ENCODE measurements at places on chromosomes 5 and 9.

DNA sequence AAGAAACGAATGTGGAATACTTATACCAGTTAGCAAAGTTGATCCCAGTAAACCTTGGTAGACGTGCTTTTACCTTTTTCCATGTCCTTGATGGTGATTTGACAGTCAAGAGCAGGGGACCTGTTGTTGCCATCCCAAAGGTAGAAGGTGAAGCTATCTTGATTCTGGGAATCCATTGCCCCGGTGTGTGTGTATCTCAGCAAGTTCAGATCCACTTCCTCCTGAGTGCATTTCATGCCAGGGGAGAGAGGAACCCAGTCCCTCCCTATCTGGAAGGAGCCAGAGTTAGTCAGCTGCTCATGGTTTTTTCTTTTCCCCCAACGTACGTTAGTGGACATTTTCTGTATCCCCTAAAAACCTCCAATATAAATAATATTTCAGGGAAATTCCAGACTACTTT, 66.3 kb upstream of the CER1 start:
- no peak for DNase-seq

GRCh38 chr5:30607301-30607894, 586.1 kb upstream of the CDH6 start:
- DNase-seq = no peak

DNA sequence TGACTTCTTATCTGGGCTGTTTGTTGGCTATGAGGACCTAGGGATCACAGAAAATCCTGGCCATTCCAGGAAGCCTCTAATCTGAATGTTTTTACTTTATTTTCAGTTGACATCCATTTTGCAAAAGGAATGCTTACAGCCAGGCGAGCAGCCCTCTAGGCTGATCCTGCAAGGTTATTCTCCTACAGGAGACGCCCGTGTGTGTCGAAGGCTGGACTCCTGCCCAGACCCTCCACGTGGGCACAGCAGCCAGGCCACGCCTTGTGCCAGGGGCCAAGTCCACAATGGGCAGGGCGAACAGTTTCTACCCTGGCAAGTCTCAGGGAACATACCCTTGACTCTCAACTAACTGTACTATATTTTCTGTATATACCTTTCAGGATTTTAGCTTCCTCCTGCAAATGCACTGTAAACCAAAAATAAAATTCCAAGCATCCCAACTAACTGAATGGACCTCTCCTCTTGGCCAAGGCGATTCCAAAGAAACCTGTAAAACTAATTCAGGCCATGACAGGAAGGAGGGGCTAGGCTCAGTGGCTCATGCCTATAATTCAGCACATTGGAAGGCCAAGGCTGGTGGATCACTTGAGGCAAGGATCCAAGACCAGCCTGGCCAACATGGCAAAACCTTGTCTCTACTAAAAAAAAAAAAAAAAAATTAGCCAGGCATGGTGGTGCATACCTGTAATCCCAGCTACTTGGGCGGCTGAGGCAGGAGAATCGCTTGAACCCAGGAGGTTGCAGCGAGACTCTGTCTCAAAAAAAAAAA, 5.7 kb downstream of the CMBL start:
- DNase-seq = no peak

- no peak for DNase-seq
These were observed 30.9 kb downstream of the PDE6A start for GRCh38 chr5:149913436-149914419.

- no peak for DNase-seq
These were observed 2.2 kb downstream of the UBTD2 start for GRCh38 chr5:172281346-172281745.

DNA sequence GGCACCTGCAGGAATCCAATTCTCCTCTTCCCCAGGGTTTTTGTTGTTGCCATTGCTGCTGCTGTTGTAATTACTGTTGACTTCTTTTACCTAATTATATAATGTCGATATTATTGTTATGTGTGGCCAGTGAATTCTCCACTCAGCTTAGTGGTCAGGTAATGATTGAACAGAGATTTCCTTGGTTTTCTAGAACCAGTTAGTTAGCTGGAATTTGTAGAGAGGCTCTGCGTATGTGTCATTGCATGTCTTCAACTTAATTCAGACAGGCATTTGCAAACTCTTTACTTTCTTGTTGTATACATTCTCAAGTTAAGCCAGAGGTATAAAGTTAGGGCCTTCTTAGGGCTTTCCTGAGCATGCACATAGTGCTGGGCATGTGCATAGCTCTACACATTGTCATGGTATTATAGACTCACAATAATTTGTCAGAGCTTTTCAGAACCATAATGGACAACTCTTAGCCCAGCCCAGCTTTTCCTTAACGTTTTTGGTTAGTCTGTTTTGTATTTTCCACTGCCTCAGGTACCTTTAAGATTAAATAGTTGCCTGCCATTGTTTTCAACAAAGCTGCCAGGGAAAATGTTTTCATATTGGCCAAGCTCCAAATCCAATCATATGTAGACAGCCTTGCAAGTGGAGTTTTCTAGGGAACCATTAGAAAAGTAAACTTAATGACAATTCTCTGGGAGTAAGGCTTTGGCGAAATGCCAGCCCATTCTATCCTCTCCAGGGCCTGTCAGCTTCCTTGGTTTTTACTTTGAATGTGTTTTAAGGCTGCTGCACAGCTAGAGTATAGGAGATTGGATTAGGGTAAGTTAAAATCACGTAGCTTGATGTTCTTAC, 68.1 kb downstream of the UBE2R2 start:
- DNase-seq = no peak

- DNase-seq = no peak
These were observed 95.9 kb downstream of the UGCG start for GRCh38 chr9:111992523-111992922.

DNA sequence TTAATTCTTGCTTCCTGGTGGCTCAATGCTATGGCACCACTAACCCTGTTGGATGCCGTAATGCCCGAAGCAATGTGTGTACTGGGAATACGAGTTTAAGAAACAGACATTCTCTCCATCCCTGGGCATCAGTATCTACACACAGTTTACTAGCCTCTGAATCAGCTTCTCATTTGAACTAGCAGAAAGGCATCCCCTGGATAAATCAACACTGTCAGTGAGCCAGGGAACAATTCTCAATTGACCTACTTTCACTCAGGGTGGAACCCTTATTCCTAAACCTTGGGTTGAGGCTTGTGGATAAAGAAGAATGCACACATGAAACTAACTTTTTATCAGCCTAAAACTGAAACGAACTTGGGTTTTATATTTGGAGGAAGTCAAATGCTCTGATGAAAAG, 331.0 kb downstream of the GADD45G start:
- no peak for DNase-seq

- DNase-seq = no peak
These were observed 280.2 kb downstream of the SPOCK1 start for GRCh38 chr5:137218896-137219295.

GRCh38 chr5:150116667-150117400, 30.5 kb upstream of the CSF1R start:
- DNase-seq = no peak

Data from germinal center (tissue), 1 donor.